ENCODE measurements at places on chromosomes 6 and 20.

DNA sequence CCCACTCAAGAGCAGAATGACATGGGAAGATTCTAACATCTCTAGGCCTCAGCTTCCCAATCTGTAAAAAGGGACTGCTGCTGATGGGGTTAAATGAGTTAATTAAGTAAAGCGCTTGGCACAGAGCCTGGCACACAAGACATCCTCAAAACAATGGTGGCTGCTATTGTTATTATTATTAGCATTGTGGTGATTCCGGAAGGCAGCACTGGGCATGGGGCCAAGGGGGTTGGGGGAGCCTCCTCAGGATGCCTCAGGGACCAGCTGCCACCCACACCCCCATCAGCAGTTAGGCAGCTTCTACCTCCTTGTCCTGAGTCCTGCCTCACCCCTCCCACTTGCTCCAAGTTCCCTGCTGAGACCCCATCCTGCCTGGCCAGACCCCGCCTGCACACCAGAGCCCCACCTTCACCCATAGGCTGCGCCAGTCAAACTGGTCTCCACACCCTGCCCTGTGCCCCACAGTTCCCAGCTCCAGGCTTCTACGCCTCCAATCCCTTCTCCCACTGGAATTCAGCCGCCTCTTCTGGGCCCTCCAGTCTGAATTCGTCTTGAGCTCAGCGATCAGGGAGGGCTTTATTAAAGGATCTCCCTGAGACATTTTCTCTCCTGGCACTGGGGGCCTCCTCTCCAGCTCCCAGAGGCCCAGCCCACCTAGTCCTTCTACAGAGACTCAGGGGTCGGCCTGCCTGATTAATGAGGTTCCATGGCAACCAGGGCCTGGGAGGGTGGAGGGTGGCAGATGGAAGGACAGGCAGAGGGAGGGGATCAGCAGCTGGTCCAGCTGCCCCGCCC lies 1.5 kb downstream of the E2F1 start:
- peak; percentile 55 for DNase-seq

DNA sequence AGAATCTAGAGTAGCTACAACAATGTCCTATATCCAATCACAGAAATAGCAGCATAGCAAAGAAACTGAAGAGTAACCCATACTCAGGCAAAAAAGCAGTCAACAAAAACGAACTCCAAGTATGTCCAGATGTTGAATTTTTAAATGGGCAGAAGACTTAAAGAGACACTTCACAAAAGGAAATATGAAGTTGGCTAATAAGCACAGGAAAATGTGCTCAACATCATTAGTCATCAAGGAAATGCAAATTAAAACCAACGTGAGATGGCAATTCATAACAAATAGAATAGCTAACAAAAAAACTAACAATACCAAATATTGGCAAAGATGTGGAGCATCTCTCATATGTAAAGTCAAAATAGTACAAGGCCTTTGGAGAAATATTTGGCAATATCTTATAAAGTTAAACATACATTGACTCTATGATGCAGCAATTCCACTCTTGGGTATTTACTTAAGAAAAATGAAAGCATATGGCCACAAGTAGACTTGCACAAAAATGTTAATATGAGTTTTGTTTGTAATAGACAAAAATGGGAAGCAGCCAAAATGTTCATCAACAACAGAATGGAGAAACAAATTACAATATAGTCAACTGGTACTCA lies 37.7 kb downstream of the FRK start:
- DNase-seq: no peak

DNA sequence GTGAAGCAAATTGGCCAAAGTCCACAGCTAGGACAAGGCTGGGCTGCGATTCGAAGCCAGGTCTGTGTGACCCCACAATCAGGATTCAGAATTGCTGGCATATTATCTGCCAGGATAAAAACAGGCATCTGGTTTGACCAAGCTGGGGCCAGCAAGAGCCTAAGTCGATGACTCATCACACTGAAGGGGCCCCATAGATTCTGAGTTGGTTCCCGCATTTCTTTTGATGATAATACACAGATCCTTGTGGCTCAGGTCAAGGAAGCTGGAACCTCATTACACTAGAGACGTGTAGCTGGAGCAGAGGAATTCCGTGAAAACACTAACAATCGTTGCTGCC lies 6.5 kb downstream of the KCNB1 start:
- no peak for DNase-seq

DNA sequence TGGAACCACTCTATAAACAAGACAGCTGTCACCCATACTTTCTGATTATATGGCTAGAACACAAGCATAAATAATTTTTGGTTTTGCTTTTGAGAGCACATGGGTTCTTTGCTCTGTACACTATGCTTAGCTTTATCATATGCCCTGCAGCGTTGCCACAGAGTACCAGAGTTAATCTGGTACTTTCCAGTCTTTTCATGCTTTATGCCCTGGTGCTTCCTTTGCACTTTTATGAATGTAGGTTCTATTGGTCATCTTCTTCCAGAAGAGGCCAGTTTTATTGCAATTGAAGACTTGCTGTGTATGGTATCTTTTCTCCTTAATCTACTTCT lies 20.8 kb downstream of the SHLD1 start:
- no peak for DNase-seq

DNA sequence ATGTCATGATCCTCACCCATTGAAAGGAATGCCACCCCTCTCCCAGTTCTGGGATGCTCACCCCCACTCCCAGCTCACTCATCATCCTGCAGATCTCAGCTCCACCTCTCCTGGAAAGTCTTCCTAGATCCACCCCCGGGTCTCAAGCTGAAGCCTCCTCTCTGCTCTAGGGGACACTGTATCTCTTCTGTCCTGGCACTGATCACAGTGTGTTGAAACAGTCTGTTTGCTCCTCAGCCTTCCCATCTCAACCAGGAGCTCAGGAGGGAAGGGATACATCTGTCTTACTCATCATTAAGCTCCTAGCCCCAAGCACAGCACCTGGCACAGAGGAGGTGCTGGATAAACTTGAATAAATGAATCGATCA lies 80.1 kb downstream of the MRPL14 start:
- DNase-seq: no peak

DNA sequence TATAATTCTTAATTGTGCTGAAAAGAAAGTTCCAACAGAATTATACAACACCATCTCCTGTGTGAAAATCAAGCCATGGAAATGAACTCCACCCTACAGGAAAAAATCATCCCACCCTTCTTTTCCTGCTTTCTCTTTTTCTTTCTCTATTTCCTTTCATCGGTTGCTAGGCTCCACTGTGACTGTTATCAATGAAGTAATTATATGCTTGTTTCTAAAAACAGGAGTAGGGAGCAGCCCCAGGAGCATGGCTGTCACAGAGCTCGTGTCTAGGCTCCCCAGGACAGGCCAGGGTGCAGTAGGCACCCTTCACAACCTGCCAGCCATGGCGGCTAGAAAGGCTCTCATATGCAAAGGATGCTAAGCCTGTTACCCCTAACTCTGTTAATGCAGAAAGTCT lies 13.0 kb downstream of the MPC1 start:
- DNase-seq: no peak

DNA sequence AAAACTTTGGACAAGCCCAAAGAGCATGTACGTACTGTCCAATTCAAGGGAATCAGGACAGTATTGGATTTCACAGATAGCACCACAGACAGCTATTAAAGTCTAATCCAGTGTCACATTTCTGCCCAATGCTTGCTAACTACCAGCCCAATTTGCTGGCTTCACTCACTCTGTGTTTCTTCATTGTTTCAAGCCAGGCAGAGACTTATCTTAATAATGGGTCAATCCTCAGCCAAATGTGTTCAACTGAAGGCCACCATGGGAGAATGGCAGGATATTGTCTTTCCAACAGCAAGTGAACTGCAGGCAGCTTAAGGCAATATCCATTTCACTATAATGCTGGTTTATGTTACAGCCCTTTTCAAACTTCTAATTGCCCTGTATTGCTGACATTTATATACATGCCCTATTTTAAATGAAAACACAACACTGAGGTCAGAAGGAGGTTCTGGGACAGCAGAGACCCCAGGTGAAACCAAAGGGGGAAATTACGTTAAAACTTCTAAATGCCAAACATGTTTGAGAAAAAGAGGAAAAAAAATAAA lies 142.1 kb upstream of the RSPO3 start:
- no peak for DNase-seq

- no peak for DNase-seq
These were observed 27.3 kb downstream of the WRNIP1 start for GRCh38 chr6:2792330-2793110.

DNA sequence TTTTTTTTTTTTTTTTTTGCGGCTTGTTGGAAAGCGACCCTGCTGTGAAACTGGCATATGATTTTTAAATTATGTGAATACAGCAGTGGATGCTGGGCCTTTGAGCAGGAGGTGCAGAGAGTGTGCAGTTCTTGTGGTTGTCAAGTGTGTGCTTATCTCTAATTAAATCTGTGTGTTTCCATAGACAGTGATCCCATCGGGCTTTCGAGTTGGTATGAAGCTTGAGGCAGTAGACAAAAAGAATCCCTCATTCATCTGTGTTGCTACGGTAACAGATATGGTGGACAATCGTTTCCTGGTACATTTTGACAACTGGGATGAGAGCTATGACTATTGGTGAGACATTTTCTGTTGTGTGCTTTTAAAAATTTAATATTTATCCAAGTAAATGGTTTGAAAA lies 52.4 kb downstream of the L3MBTL3 start:
- no peak for DNase-seq
